Cerebellar nuclear complex (tissue), 1 donor: ENCODE measurements at places on chromosomes 1 and 21.
A peak's percentile ranks its signal among the peaks of the same experiment; 100 is the strongest.

GRCh38 chr1:245859493-245860114 is 647.5 kb downstream of the SMYD3 start:
- DNase-seq: no peak

DNA sequence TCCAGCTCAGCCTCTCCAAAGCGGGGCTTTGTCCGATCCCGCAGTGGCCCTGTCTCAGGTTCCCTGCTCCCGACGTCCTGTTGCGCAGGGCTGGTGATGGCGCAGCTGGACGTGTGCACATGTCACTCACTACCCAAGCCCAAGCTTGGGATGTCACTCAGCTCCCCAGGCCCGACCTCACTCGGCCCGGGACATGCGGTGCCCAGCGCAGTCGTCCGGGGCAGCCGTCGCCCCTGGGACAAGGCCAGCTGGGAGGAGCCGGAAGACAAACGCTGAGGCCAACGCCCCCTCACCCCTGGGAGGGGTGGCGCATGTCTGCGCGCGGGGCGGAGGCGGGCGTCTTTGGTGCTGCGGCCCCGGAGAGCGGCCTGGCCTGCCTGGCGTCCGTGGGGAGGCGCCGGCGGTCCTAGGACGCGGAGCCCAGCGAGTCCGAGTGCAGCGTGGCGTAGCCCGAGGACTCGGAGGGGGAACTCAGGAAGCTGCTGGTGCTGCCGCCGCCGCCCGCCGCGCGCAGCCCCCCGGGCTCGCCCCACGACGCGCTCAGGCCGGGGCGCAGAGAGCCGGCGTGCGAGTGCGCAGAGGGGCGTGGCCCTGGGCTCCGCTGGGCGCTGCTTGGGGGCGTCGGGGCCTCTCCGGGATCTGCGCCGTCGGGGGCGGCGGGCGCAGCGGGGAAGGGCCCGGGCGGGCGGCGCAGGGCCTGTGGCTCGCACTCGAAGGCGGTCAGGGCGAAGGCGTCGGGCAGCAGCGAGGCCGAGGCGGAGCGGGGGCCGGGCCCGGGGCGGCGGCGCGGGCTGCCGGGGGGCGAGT is 5.2 kb downstream of the HES3 start:
- DNase-seq: no peak

GRCh38 chr1:22976461-22977243 is 4.0 kb upstream of the LACTBL1 start:
- no peak for DNase-seq

- no peak for DNase-seq
Observed at GRCh38 chr1:40980068-40980452, 564 bp downstream of the CTPS1 start.

DNA sequence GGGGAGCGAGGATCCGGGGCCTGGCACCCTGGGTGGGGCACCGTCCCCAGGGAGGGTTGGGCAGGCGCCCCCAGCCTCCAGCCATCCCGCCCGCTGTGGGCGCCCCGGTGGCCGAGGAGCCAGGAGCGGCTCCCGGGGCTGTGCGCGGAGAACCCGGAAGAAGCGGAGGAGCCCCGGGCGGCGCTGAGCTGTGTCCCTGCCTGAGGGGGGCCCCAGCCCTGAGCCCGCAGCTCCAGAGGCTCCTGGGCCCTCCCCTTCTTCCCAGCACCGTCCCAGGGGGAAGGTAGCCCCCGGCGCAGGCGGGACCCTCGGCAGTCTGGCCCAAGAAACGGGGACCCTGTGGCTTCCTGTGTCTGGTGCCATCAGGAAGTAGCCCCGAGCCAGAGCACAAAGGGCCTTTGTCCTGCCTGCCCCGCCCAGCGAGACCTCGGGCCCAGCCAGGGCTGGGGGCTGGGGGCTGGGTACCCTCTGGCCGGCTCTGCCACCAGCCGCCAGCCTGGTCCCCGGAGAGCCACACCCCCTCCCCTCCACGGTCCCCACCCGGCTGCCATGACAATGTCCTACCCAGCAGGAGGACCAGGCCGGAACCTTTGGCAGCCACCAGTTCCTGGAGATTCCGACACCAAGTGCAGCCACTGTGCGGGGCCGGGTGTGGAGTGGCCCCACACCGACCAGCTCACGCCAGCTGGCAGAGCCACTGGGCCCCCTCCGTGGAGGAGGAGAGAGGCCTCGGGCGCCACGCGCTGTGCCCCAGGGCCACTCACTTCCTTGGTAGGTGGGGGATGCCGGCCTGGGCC is 15.6 kb upstream of the TTLL10 start:
- DNase-seq: no peak

GRCh38 chr1:109502364-109502851 is 7.1 kb downstream of the AMIGO1 start:
- DNase-seq: no peak

GRCh38 chr21:36209626-36210171 is 53.1 kb downstream of the DOP1B start:
- peak; percentile 72 for DNase-seq

- no peak for DNase-seq
Observed at GRCh38 chr1:28518745-28519341, 13.0 kb downstream of the RCC1 start.

DNA sequence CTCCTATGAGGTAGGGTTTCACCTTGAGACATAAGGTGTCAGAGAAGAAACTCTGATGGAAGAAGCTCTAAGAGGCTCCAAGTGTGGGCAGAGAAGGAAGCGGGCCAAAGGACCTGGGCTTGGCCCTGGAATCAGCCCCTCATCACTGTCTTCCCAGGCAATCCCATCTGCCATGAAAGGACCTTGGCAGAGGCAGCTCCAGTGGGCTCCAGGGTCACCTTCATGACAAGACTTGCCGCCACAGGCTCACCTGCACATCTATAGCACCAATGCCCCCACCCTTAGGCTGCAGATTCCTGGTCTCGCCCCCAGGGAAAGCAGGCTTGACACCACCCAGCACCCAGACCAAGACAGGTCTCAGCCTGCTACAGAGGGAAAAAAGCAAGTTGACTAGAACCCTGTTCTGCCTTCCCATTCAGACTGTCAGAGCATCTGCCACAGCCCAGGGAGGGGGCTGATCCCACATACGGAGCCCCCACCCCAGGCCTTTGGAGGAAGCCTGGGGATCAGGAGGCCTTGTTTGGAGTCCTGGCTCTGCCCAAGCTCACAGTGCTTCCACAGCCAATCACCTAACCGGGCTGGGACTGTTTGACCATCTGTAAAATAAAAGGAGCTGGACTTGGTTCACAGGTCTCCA is 490 bp upstream of the FAM110D start:
- DNase-seq: no peak

GRCh38 chr1:157233131-157233530 is 94.9 kb upstream of the ETV3 start:
- DNase-seq: no peak

- no peak for DNase-seq
Observed at GRCh38 chr1:113074237-113074636, 1.2 kb downstream of the LRIG2 start.

GRCh38 chr1:232868793-232869491 is 63.7 kb downstream of the MAP10 start:
- DNase-seq: no peak

GRCh38 chr1:167310732-167311131 is 90.0 kb downstream of the POU2F1 start:
- DNase-seq: no peak

DNA sequence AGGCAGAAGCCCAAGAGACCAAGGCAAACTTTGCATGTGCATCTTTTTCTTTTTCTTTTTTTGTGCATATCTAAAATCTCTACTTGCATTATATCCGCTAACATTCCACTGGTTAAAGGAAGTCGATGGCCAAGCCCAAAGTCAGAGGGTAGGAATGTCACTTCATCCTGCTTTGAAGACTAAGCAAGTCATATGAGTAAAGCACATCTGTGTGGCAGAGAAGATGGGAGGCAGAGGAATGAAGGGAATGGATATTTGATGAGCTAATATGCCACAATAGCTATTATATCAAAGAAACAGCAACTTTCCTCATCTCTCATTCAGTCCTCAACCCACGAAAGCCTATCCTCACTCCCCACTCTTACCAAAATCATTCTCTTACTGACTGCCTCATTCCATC is 59.3 kb downstream of the RNF220 start:
- DNase-seq: no peak

DNA sequence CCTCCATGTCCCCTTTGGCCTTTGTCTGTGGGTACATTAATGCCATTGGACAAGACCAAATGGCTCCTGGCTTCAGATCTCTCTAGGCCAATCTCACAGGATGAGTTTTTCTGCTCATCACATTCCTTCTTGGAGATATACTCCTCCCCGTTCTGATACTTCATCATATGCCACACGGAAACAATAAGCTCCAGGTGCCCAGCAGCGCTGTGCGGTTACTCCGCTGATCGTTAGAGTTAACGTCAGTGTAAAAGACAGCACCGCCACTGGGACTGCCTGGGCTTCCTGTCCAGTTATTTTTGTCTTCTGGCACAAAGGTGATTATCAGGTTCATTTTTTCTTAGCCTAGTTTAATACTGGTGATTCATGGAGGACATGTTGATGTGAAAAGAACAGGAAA is 22.5 kb downstream of the CACHD1 start:
- DNase-seq: no peak

- no peak for DNase-seq
Observed at GRCh38 chr1:18297896-18298648, 182.7 kb upstream of the KLHDC7A start.

DNA sequence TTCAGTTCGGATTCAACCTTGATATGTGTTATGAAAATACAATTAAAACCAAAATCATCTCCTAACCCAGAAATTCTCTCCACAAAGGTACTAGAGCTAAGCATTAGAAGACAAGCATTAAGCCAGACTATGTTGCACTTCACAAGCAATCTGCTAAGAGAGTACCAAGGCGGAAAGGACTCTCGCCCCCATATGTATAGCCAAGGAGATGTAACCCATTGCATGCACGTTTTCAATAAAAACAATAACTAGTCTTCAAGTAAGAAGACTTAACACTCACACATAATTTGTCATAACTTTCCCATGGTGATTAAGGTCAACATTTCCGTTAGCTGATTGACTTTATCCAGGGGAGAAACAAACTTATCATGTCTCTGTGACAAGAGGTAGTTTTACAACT is 27.6 kb upstream of the PTPRC start:
- DNase-seq: no peak

GRCh38 chr1:38456531-38456876 is 403.1 kb downstream of the RRAGC start:
- DNase-seq: no peak

DNA sequence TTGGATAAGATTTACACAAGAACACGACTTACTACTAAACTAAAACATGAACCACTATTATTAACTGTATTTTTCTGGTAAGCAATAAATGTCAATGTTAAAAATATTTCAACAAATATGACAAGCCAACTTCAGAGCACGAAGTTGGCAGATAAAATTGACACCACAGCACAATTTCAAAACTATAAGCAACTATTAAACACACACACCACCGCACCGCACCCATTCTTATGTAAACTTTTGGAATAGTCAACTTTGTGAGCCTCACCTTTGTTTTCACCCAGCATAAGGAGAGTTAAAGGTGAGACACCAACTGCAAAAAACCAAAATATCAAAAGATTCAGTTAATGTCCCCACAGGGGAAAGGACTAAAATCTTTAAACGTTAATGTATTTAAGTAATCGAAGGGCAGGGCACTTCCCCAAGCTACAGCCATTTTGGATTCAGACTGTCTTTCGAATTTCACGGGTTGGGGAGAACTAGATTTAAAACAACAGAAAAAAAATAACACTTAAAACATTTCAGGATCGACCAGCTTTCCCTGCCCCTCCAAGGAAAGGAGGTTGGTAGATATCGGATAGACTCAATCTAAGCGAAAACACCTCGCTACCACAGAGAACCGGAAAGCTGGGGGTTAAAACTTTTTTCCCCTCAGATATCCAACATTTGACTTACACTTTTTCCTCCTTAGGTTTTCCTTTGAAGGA is 872 bp downstream of the GPBP1L1 start:
- DNase-seq: no peak

GRCh38 chr1:163844459-163844858 is 522.7 kb downstream of the NUF2 start:
- DNase-seq: no peak

- DNase-seq: no peak
Observed at GRCh38 chr1:232958067-232958466, 7.7 kb downstream of the NTPCR start.

GRCh38 chr1:72915581-72915980 is 633.2 kb upstream of the NEGR1 start:
- DNase-seq: no peak

DNA sequence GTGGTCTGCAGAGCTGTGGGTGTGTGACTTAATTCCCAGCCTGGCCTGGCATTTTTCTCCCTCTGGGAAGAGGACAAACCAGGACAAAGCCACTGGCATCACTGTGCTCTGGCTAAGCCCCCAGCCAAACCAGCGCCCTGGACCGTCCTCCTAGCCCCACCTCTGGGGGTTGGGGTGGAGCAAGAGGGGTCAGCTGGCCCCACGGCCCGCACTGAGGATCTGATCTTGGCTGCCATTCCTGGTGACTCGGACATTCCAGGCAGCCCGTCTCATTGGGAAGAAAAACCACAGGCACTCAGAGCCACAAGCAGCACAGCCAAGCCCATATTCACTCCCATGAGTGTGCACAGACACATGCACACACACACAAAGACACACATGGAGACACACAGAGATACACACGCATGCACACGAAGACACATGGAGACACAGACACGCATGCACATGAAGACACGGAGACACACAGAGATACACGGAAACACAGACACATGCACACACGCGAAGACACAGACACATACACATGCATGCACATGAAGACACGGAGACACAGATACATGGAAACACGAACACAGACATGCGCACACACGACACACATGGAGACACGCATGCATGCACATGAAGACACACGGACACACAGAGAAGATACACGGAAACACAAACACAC is 2.3 kb upstream of the MXRA8 start:
- no peak for DNase-seq

GRCh38 chr1:168236836-168237611 is 11.2 kb downstream of the SFT2D2 start:
- DNase-seq: no peak

DNA sequence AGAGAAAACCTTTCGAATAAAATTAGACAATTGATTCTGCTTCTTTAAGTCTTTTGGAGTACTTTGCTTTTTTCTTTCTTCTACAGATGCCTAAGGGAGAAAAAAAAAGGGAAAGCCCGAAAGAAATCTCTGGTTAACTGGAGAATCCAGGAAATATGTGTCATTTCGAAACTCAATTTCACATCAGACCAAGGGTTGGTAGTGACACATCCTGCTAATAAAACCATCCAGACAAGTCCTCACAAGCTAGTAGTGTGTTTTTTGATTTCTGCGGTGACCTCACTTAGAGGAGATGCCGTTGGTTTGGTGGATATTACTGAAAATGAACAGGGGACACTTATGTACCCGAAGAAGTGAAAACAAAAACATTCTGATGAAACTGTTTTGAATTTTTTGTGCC is 726.5 kb upstream of the ADAMTS5 start:
- no peak for DNase-seq

GRCh38 chr21:44653656-44654575 is 543 bp downstream of the KRTAP12-4 start:
- no peak for DNase-seq
